ENCODE measurements at places on chromosomes 4 and X. TPM values are rescaled to one million over a fixed set of nuclear protein-coding genes. Genes with fewer than 3 reads are reported as not detected.

Gene ARX
- total RNA-seq: 0.06 TPM

Gene PDE5A
- 70.8 TPM for total RNA-seq

Gene TMEM31
- not detected for total RNA-seq

Gene NDP
- 5.1 TPM for total RNA-seq

Gene ARR3
- total RNA-seq: not detected

Gene GASK1B
- 44.5 TPM for total RNA-seq

Gene TACR3
- 1.6 TPM for total RNA-seq

Gene MAGEB1
- not detected for total RNA-seq

Gene WDR44
- total RNA-seq: 12.3 TPM

Gene AR
- total RNA-seq: 7.4 TPM

Gene TXK
- 4.0 TPM for total RNA-seq

Gene KIT
- 15.1 TPM for total RNA-seq

Gene GPR34
- 7.2 TPM for total RNA-seq

Gene TCEAL2
- 1.8 TPM for total RNA-seq

Gene AVPR2
- 4.1 TPM for total RNA-seq

Gene NAT8L
- 5.4 TPM for total RNA-seq
